ENCODE measurements at places on chromosomes 5 and 9. TPM values are rescaled to one million over a fixed set of nuclear protein-coding genes. Genes with fewer than 3 reads are reported as not detected.

DNA sequence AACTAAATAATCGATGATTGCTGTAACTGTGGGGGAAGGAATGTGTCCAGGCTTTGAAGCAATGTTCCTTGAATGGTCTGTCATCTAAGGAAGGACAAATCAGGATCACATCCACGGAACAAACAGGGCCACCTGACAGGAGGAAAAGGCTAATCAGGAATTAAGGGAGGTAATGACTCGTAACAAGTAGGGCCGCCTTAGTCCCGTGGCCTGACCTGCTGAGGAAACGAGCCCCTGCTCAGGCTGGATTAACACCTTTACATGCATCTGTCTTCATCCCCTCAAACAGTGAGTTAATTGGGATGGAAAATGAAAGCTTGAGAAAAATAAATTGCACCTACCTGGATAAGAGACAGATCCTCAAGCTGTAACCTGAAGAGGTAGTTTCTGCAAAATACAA lies 227.8 kb downstream of the SEMA5A start:
- DNase-seq: no peak

DNA sequence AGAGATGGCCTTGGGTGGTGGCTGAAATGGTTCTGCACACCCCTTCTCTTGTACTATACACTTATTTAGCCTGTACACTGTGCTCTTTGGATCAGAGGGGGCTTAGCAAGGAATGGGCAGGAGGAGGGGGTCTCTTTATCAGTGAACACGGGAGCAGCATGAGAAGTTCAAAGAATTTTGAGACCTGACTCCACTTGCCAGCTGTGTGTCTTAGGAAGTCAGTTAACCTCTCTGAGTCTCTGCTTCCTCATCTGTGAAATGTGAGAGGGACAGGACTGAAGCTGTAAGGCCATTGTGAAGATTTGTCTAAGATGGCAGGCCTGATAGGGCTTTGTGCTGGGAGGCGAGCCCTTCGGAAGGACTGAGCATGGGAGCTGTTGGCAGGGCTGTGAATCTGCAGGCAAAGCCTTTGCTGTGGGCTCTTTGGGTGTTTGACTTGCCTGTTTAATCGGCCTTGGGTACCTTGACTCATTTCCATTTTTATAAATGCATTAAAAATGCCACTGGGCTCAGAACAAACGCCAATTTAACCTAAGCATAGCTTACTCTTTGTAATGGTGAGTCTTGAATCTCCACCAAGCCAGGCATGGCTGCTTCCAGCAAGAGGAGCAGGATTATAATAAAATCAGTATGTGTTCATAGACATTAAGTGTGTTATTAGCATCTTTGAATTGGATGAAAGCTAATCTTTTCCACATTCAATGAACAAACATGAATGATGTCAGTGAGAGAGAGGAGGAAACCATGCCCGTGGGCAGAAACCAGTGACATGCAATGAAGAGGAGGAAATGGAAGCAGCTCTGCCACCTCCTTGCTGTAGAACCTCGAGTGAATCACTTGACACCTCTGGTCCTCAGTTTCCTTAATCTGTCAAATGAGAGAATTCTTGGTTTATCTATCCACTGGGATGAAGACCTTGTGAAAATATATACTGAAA lies 89.4 kb downstream of the MACROH2A1 start:
- DNase-seq: no peak

Gene NR5A1
- not detected for total RNA-seq

GRCh38 chr5:93909356-93909755 lies 168.0 kb upstream of the POU5F2 start:
- no peak for DNase-seq

DNA sequence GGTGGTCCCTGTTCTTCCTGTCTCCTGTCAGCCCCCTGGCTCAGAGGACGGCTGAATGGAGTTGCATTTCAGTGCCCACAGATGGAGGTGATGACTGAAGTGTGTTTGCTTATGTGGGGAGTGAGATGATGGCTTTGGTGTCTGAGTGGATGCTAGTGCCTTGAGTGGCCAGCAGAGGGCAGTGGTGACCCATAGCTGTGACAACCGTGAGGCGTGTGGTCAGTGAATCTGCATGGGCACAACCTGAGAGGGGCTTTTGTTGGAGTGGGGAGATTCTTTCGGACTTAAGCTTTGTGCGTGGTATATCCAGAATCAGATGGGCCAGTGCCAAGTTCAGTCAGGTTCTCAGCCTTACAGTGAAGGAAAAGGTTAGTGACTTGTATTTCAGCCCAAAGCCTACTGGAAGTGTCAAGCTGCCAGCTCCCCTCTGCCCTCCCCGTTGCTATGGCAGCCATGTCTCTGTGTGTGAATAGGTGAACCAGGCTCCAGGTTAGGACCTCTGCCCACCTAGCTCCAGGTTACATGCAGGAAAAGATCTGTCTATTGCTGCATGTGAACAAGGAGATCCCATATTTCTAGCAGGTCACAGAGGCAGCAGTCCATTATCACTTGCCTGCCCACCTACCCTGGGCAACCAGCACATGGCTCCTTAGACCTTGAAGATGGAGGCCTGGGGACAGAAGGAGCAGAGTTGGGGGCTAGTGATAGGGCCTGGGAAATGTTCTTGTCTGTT lies 14.7 kb upstream of the CXXC5 start:
- DNase-seq: peak; percentile 90

Gene SVEP1
- 359 TPM for total RNA-seq

- DNase-seq: no peak
Observed at GRCh38 chr5:132915681-132916080, 42.2 kb downstream of the LEAP2 start.

Gene SLC1A3
- total RNA-seq: 429 TPM

Data from mesenteric fat pad (tissue), 1 donor.